ENCODE measurements at places on chromosomes 16 and 17.

GRCh38 chr17:39926588-39927100 is 757 bp downstream of the ORMDL3 start:
- no peak for DNase-seq

GRCh38 chr16:3089717-3090592 is 9.1 kb downstream of the ZSCAN10 start:
- no peak for DNase-seq

DNA sequence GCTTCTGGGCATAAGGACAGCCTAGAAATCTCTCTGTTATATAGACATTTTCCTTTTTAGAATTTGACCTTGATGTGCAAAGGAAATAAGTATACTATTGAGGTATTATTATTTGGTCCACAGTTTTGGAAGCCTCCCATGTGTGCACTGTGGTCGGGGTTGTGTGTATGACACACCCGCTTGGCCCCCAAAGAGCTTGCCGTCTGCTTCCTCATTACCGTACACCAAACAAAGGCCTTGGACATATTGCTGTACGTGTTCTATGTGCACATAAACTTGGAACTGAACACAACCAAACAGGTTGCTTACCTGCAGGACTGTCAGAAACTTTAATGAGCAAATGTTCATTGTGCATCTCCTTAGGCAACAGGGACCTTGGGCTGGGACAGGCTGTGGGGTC is 38.2 kb downstream of the METRNL start:
- DNase-seq, result no peak

GRCh38 chr16:27841061-27841801 is 222.3 kb downstream of the GSG1L start:
- DNase-seq, result no peak

- no peak for DNase-seq
Observed at GRCh38 chr17:59671386-59671785, 35.8 kb downstream of the PTRH2 start.
